Activated naive CD8-positive, alpha-beta T cell treated with anti-CD3 and anti-CD28 coated beads for 36 hours (primary cell): ENCODE measurements at places on chromosomes 1 and 21.

- H3K4me3 ChIP-seq, result no peak overlapping the region
- peaks cover 19% of the 10 kb centered on the region for H3K36me3 ChIP-seq
- H3K4me1 ChIP-seq, result peaks cover 4% of the 10 kb centered on the region
- no peaks in the 10 kb centered on the region for H3K27me3 ChIP-seq
- H3K27ac ChIP-seq, result no peak overlapping the region
- no peak for DNase-seq
These were observed 95.6 kb upstream of the GPR52 start for GRCh38 chr1:174352117-174352516.

DNA sequence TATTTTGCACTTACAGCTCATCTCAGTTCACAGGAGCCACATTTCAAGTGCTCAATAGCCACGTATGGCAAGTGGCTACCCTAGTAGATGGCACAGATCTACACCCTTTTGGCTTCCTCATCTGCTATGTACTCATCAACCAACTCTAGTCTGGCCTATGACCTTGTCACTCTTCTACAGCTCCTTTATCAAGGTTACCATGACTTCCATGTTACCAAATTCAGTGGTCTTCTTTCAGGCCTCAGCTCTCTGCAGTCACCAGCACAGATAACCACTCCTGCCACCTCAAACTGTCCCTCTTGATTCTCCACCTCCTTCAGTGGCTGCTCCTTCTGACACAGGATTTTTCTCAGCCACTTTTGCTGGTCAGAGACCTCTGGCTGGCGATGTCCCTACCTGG, 11.7 kb upstream of the USP48 start:
- no peak for DNase-seq
- H3K36me3 ChIP-seq, result no peaks in the 10 kb centered on the region
- H3K4me1 ChIP-seq, result peaks cover 6% of the 10 kb centered on the region
- no peak overlapping the region for H3K4me3 ChIP-seq

DNA sequence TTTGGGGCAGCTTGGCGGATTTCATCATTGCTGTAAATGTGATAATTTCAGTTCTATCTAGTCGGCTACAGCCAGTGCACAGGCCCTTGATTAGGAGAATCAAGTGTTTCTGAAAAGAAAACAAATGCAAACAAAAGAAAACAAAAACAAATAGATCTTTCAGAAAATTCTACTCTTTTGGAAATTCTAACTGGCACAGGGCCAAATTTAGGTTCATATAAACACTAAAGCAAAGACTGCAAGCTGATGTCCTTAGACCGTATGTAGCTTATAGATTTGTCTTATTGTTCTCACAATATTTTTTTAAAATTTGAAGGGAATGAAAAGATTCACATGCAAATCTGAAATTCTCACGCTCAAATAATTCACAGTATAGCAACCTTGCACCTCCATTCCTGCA, 11.2 kb downstream of the UBR4 start:
- peaks cover 20% of the 10 kb centered on the region for H3K4me1 ChIP-seq
- no peak overlapping the region for H3K4me3 ChIP-seq
- no peak overlapping the region for H3K27ac ChIP-seq
- no peak for DNase-seq
- H3K36me3 ChIP-seq, result peaks cover 15% of the 10 kb centered on the region
- H3K27me3 ChIP-seq, result no peaks in the 10 kb centered on the region

DNA sequence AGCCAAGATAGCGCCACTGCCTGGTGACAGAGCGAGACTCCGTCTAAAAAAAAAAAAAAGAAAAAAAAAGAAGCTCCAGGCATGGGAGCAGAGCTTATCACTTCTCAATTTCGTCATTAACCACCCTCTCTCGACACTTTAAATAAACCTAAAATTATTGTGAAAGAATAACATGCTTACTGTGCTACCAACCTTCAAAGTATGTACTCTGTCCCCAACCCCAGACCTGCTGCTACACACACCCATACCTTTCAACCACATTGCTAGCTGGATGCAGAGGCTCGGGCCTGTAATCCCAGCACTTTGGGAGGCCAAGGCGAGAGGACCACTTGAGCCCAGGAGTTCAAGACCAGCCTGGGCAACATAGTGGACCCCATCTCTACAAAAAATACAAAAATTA, 38.7 kb downstream of the GNPAT start:
- H3K27ac ChIP-seq, result no peak overlapping the region
- H3K27me3 ChIP-seq, result no peaks in the 10 kb centered on the region
- peaks cover 3% of the 10 kb centered on the region for H3K4me1 ChIP-seq
- H3K36me3 ChIP-seq, result peaks cover 20% of the 10 kb centered on the region
- H3K4me3 ChIP-seq, result no peak overlapping the region

DNA sequence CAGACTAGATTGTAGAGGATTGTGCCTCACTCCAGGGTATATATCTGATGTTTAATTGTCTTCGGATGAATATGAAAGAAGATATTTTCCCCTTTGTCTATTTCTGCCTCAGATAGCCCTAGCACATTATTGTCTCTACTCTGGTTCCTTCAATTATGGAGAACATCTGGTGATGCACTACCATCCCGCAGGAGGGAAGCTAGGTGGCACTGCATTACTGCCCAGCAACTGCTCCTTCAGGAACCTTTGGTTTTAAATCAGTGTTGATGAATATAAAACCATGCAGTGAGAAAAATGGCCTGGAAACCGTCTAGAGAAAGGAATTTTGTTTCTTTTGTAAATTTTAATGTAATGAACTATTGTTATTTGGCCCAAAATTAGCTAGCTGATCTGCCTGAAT, 68.5 kb downstream of the GPR88 start:
- DNase-seq, result no peak
- H3K36me3 ChIP-seq, result no peaks in the 10 kb centered on the region
- H3K27ac ChIP-seq, result no peak overlapping the region
- H3K27me3 ChIP-seq, result peaks cover 5% of the 10 kb centered on the region
- H3K4me3 ChIP-seq, result no peak overlapping the region

DNA sequence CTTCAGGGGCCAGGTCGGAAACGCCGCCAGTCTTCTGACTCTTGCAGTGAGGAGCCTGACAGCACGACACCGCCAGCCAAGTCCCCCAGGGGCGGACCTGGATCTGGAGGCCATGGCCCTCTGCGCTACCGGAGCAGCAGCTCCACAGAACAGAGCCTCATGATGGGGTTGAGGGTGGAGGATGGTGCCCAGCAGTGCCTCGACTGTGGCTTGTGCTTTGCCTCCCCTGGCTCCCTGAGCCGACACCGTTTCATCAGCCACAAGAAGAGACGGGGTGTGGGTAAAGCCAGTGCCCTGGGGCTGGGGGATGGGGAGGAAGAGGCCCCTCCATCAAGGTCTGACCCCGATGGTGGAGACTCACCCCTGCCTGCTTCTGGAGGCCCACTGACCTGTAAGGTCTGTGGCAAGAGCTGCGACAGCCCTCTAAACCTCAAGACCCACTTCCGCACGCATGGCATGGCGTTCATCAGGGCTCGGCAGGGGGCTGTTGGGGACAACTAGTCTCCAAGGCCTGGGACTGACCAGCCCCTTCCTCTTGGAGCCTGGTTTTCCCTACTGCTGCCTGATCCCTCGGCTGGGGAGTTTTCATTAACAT, 8.7 kb downstream of the ZNF687 start:
- H3K27me3 ChIP-seq, result no peaks in the 10 kb centered on the region
- no peak overlapping the region for H3K27ac ChIP-seq
- peaks cover 24% of the 10 kb centered on the region for H3K36me3 ChIP-seq
- no peak overlapping the region for H3K4me3 ChIP-seq
- H3K4me1 ChIP-seq, result peaks cover 13% of the 10 kb centered on the region

- H3K4me1 ChIP-seq, result peaks cover 34% of the 10 kb centered on the region
- DNase-seq, result no peak
- peak overlapping the region; percentile 95 for H3K4me3 ChIP-seq
These were observed 1.9 kb downstream of the ZBTB48 start for GRCh38 chr1:6581561-6582305.

DNA sequence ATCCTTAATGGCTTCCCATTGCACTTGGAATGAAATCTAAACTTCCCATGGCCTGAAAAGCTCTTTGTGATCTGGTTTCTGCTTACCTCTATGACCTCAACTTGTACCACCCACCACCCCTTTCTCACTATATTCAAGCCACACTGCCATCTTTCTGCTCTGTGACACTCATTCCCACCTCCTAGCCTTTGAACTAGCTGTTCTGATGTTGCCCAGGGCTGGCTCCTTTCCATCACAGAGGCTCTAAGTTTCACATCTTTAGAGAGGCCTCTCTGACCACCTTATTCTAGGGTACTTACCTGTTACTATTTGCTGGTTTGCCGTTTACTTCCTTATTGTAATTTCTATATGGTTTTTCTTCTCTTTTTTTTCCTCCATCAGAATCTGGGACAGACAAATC, 4.2 kb downstream of the MPZL1 start:
- H3K4me1 ChIP-seq, result peaks cover 20% of the 10 kb centered on the region
- no peak for DNase-seq
- H3K27me3 ChIP-seq, result no peaks in the 10 kb centered on the region
- no peak overlapping the region for H3K4me3 ChIP-seq

DNA sequence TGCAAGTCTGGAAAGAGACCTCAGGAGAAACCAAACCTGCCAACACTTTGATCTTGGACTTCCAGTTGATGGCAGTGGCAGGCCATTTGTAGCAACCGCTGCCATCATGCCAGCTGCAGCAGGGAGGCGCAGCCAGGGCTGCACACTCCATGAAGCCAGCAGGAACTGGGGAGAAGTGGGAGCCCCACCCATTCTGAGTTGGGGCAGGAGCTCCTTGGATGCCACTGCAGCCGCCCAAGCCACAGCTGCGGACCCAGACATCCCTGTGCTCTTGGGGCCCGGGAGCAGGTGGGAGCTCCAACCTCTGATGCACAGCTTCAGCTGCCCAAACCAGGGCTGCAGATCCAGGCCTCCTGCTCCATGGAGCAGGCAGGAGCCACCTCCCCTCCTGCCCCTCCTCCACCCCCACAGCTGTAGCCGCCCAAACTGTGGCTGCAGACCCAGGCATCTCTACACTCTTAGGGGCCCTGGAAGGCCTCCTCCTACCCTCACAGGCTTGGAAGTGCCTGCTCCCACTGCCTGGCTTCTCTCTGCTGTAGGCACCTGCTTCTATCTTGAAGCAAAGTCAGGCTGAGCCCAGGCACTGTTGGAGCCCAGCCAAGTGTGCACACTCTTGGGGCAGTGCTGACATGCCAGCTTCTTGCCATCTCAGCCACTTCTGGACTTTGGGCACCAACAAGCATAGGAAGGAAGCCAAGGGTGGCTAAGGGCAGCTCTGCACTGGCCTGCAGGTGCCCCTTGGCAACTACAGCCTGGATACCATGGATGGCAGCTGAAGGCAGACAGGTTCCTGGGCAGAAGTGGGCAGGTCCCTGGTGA, 20.0 kb upstream of the DISP1 start:
- no peak overlapping the region for H3K27ac ChIP-seq
- DNase-seq, result no peak
- peaks cover 31% of the 10 kb centered on the region for H3K4me1 ChIP-seq
- H3K27me3 ChIP-seq, result no peaks in the 10 kb centered on the region

- H3K4me1 ChIP-seq, result no peaks in the 10 kb centered on the region
- no peak overlapping the region for H3K27ac ChIP-seq
- peaks cover 4% of the 10 kb centered on the region for H3K27me3 ChIP-seq
- no peaks in the 10 kb centered on the region for H3K36me3 ChIP-seq
- H3K4me3 ChIP-seq, result no peak overlapping the region
These were observed 224.4 kb downstream of the DSCAM start for GRCh38 chr21:40622531-40622930.

- no peak overlapping the region for H3K4me3 ChIP-seq
- H3K4me1 ChIP-seq, result no peaks in the 10 kb centered on the region
- no peaks in the 10 kb centered on the region for H3K36me3 ChIP-seq
- H3K27ac ChIP-seq, result no peak overlapping the region
- DNase-seq, result no peak
- H3K27me3 ChIP-seq, result peaks cover 13% of the 10 kb centered on the region
These were observed 25.8 kb upstream of the GADD45A start for GRCh38 chr1:67659229-67659628.

GRCh38 chr1:188386161-188386560, 1557.4 kb downstream of the PLA2G4A start:
- H3K27ac ChIP-seq, result no peak overlapping the region
- no peaks in the 10 kb centered on the region for H3K4me1 ChIP-seq
- no peak overlapping the region for H3K4me3 ChIP-seq

DNA sequence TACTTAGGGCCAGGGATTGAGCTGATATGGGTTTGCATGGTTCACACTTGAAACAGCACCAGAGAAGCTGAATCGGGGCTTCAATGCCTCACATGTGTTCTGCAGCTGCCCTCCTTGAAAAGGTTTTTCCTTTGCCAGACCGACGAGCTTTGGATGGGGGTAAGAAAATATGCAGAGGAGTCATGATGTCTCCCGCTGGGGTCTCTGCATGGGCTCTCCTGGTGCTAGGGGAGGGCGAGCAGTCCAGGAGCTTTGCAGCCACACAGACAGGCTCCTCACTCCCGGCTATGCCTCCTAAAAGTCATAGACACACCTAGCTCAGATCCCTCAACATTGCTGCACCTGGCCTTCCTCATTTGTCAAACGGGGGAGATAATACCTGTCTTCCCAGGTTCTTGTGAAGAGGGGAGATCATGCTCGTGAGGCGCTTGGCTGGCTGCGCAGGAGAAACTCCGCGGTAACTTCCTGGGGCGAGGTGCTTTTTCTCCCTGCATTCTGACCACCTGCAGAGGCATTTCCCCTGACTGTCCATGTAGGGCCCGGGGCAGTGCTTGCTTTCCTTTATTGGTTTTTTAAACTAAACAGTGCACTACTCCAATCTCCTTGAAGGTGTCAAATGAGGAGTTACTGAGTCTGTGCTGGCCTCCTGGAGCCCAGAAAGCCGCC, 112.4 kb downstream of the PLXNA2 start:
- peaks cover 7% of the 10 kb centered on the region for H3K4me1 ChIP-seq
- DNase-seq, result no peak
- H3K4me3 ChIP-seq, result no peak overlapping the region
- peaks cover 11% of the 10 kb centered on the region for H3K27me3 ChIP-seq
- H3K36me3 ChIP-seq, result no peaks in the 10 kb centered on the region

DNA sequence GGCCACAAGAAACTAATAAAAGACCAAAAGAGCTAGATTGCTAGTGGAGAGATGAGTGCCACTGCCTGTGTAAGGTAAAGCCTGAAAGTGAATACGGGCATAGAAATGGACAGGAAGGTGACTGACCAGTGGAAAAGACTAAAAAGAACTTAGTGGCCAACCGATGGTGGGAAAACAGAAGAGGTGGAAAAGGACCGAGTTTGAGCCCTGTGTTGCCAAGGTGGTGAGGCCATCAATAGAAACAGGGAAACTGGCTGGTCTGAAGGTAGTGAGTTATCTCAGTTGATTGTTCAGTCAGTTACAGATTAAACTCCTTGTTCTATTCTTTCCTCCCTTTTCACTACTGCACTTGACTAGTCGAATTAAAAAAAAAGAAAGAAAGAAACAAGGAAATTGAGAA, 2.5 kb downstream of the WDR77 start:
- H3K27ac ChIP-seq, result peak overlapping the region; percentile 54
- peaks cover 53% of the 10 kb centered on the region for H3K4me1 ChIP-seq
- H3K27me3 ChIP-seq, result no peaks in the 10 kb centered on the region
- DNase-seq, result no peak
- H3K4me3 ChIP-seq, result peak overlapping the region; percentile 97
